CD4-positive, alpha-beta T cell treated with Interleukin-15 for 4 hours (primary cell): ENCODE measurements at places on chromosomes 3 and 15.
A peak's percentile ranks its signal among the peaks of the same experiment; 100 is the strongest.

- DNase-seq, result no peak
Observed at GRCh38 chr3:127066635-127067034, 83.7 kb downstream of the PLXNA1 start.

- no peak for DNase-seq
Observed at GRCh38 chr3:64505419-64505818, 182.4 kb downstream of the ADAMTS9 start.

DNA sequence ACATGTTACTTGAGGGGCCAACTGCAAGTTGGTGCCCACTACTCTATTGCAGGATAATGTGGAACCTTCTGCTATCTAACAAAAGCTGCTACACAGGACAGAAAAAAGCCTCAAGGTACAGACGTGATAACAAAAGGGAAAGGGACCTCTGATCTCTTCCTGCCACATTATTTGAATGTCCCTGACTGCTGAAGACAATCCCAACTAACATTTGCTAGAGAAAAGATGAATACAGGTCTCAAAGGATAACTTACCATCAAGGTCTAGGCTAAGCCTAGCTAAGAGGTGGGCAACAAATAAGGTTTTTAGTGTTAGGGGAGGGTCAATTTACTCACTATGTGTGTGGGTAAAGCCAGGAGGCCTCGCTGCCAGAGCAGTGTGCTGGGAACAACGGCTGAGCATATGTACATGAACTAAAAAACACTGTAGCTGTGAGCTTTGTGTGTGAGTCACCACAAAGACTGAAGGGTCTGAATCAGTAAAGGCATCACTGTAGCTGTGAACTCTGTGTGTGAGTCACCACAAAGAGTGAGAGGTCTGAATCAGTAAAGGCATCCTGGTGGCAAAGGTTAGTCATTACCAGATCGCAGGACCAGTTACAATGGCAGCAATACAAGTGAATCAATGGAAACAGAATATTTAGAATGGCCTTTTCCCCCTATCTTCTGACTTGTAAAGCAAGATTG lies 111.7 kb downstream of the LMLN start:
- DNase-seq, result peak; percentile 43

- no peak for DNase-seq
Observed at GRCh38 chr15:63944681-63944955, 101.7 kb downstream of the DAPK2 start.

GRCh38 chr3:28575746-28576613 lies 227.4 kb upstream of the AZI2 start:
- no peak for DNase-seq

DNA sequence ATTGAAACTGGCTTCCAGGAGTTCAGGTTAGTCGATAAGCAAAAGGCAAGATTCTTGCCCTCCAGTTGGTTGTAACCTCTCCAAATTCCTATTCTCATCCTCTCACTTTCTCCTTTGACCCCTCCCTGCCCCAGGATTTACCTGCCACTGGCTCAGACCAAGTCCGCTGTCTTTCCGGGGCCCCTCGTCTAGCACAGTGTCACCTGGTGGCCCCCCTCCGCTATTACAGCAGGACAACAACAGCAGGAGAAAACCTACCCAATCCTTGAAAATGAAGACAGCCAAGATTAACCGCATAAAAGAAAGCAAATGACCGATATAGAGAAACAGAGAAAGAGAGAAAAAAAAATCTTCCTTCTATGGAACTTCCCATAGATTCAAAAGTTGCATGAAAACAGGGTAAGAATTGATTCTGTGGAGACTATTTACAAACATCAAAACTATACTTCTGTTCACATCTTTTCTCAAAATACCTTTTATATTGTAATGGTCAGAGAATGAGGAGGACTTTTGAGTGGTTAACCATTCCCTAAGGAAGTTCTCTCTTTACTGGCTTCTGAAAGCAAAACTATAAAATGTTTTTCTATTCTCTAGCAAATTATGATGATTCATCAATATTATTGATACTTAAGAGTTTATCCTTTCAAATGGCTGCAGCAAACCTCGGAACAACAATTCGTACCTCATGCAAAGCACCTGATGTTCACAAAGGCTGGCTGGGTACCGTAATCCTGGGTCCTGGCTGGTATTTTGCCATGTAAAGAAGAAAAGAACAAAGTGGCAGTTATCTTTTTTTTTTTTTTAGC lies 10.0 kb upstream of the ST8SIA2 start:
- peak; percentile 5 for DNase-seq

- no peak for DNase-seq
Observed at GRCh38 chr15:66008940-66009562, 139.8 kb downstream of the RAB11A start.

DNA sequence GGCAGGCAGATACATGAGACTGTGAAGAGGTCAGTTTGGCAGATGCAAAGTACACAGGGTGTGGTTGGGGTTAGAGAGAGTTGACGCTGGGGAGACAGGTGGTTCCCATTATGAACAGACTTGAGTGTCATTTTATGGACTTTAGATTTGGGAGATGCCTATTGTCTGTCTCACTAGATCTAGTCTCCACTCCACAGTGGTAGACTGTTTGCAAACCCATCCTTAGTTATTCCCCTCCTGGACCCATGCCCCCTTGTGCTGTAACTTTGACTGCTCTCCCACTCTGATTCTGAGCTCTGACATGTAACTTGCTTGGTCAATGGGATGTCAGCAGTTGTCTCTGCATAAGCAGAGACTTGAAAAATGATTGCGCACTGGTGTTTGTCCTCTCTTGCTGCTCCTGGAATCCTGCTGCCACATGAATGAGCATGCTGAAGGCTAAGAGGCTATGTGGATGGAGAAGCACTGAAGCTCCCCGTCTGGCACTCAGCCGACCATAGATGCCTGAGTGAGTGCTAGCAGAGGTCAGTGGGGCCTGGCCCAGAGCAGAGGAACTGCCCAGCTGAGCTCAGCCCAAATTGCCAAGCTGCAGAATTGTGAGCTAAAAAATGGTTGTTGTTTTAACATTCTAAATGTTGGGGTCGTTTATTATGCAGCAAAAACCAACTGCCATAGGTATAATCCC lies 88.2 kb downstream of the FAM43A start:
- no peak for DNase-seq

DNA sequence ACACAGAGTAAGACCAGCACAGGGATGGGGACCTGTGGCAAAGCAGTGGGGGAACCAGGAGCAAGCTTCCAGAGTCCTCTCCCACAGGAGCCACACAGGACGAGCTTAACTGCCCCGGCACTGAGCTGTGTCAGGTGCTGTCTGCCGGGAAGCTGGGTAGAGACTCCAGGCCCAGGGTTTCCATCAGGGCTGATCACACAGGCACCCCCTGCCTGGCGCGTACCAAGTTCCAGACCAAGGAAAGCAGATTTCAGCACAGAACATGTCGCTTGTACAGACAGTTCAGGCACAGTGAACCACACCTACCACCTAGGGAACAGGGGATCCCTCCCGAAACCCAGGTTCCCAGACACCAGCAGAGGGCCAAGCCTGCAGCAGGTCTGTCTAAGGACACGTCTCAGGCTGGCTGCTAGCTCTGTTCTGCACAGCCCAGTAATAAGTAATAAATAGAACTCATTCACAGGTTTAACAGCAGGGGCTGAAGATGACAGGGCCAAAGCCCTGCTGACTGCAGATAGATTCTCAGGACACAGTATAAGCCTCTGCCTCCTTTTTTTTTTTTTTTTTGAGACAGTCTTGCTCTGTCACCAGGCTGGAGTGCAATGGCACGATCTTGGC lies 30.2 kb upstream of the OCA2 start:
- no peak for DNase-seq

DNA sequence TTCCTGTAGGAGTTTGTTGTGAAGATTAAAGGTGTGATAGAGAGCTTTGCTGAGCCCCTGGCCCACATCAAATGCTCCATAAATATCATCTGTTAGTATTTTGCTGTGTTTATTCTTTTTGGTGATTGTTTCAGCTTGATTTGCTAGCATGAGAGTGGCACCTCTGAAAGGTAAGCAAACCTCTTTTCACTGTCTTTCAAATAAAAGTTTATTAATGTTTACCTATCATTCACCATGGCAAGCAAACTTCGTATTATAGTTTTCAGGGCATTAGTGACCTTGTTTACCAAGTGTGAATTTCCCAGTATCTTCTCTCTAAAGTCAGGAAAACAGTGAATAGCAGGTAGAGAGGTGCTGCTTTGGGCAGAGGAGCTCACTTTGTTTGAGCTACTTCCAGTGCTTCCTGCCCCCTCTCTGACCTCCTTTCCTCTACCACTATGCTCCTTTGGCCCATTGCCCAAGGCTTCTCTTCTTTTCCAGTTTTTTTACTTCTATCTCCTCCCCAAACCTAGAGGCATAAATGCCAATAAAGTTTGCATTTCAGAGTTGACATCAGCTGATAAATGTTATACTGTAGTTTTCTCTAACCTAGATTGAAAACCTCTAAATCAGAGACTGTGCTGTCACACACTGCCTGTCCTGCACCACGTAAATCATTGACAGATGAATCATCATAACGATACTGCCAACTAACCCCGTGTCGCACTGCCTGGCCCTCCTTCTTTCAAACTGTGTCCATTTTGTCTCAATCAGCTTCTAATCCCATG lies 569.0 kb downstream of the TUSC7 start:
- no peak for DNase-seq

DNA sequence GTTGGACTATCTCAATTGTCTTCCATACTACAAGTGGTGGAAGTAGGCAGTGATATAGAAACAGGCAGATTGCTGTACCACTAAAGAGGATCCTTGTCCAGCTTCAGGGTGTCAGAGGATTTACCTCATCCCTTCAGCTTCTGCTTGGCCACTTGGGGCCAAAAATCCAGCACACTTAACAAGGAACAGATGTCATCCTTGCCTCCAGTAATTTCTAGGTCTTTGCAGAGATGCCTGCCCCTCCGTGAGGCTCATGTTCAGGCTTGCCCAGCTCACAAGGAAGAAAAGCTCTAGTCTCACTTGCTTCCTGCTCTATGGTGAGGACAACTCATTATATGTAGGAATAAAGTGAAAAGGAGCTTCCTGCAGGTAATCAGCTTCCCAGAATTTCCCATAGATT lies 510.3 kb downstream of the EPHA3 start:
- DNase-seq, result no peak

- DNase-seq, result no peak
Observed at GRCh38 chr3:94539937-94540336, 477.1 kb downstream of the NSUN3 start.
